Activated naive CD4-positive, alpha-beta T cell treated with anti-CD3 and anti-CD28 coated beads for 36 hours (primary cell): ENCODE measurements at places on chromosomes 1 and 21.
A peak's percentile ranks its signal among the peaks of the same experiment; 100 is the strongest.

DNA sequence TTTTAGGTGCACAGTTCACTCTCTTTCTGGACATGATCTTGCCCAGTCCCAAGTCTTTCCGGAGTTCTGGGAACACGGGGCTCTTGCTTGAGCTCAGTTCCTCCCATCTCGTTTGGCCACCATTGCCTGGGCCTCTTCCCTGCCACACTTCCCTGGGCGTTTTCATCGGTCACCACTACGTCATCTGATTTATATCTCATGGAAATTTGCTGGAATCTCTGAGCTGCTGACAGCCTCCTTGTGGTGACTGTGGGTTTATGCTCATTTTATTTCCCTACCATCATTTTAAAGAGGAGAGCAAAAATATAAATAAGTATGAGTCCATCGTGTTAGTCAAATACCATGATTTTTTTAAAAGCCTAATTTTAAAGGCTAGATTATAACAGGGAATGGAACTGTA, 449.1 kb upstream of the KAZN start:
- H3K4me3 ChIP-seq: no peak overlapping the region
- H3K4me1 ChIP-seq: no peaks in the 10 kb centered on the region
- H3K36me3 ChIP-seq: no peaks in the 10 kb centered on the region
- H3K27ac ChIP-seq: no peak overlapping the region

DNA sequence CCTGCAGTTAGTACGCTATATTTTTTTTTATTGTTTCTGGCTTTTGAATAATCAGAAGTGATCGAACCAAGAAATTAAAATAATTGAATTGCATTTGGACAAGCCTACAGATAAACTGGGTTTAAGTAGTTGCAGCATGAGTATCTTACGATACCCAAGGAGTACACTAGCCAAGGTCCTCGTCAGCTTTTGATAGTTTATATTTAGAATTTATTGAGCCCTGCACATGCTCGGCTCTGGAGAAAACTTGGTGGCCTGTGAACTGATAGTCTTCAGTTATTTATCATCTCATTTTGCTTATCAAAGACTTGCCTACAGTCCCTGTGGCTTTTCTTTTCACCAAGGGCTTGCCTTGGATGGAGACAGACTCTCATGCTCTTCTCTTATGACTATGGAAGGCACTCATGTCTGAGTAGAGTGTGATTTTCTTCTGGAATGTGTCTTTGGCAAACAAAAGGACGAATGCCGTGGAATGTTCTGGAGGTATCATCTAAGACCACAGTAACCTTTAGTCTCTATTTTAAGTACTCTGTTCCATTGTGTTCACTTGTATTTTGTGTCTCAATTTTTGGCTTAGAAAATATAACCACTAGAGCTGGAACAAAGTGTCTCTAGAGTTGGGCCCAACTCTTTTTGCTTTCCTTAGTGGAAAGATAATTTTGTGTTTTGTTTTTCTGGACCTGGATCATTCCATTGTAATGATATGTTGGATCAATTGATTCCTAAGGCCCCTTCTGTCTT, 35.9 kb downstream of the BCL9 start:
- H3K27me3 ChIP-seq: peaks cover 14% of the 10 kb centered on the region
- peaks cover 34% of the 10 kb centered on the region for H3K4me1 ChIP-seq
- peaks cover 1% of the 10 kb centered on the region for H3K36me3 ChIP-seq
- no peak overlapping the region for H3K27ac ChIP-seq
- DNase-seq: no peak
- H3K4me3 ChIP-seq: no peak overlapping the region

DNA sequence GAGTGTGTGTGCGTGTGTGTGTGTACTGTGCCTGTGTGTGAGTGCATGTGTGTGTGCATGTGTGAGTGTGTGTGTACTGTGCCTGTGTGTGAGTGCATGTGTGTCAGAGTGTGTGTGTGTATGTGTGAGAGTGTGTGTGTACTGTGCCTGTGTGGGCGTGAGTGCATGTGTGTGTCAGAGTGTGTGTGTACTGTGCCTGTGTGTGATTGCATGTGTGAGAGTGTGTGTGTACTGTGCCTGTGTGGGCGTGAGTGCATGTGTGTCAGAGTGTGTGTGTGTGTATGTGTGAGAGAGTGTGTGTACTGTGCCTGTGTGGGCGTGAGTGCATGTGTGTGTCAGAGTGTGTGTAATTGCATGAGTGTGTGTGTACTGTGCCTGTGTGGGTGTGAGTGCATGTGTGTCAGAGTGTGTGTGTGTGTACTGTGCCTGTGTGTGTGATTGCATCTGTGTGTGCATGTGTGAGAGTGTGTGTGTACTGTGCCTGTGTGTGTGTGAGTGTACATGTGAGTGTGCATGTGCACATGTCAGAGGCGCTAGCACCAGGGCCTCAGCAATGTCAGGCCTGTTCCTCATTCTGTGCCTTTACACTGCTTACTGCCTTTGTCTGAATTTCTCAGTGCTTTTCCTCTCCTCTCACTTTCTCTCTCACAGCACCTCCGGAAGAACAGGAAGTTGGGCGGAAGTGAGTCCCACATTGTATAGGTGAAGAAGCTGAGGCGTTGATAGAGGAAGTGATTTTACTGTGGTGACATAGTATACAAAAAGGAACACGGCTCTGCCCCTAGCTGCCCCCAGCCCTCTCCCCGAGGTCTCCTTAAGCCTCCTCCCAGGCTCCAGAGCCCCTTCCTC, 4.9 kb downstream of the SLC5A9 start:
- H3K27ac ChIP-seq: no peak overlapping the region
- no peaks in the 10 kb centered on the region for H3K27me3 ChIP-seq
- H3K36me3 ChIP-seq: no peaks in the 10 kb centered on the region
- H3K4me1 ChIP-seq: peaks cover 3% of the 10 kb centered on the region
- peak; percentile 58 for DNase-seq

DNA sequence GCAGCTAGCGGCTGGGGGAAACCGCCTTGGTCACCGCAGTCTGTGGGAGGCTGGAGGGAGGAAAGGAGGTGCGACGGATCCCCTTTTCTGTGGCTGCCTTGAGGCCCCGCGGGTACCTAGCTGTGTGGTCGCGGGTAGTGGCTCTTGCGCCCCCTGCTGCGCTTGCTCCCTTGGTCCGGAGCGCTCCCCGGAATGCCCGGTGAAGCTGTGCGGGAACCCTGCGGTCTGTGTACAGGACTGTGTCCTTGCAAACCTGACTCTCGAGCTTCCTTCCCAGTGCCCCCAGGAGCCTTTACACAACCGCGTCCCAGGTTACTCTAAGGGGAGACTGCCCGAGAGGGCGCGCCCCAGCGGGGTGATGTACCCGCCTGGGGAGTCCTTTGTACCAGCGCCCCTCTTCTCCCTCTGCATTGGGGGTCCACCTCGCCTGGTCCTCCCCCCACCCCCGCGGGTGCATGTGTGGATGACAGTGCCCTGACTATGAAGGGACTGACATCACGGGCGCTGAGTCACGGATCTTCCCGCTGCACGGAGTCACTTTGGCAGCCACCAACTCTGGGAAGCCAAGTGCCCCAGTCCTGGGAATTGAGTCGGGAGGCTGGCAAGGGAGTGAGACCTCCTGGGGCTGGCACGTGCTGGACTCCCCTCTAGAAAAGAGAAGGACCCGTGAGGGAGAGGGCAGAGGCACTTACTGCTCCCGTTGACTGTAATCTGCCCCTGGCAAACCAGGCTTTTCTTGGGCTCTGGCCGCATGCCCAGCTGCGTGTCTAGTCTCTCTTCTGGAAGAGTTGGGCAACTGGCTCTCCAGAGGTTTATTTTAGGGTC, 816 bp downstream of the IL6R start:
- H3K36me3 ChIP-seq: peaks cover 2% of the 10 kb centered on the region
- DNase-seq: peak; percentile 86
- H3K27me3 ChIP-seq: no peaks in the 10 kb centered on the region
- H3K4me1 ChIP-seq: peaks cover 80% of the 10 kb centered on the region

- peaks cover 2% of the 10 kb centered on the region for H3K27me3 ChIP-seq
- DNase-seq: no peak
- no peak overlapping the region for H3K27ac ChIP-seq
- peaks cover 17% of the 10 kb centered on the region for H3K4me1 ChIP-seq
These were observed 18.2 kb upstream of the STMN1 start for GRCh38 chr1:25924454-25924853.

DNA sequence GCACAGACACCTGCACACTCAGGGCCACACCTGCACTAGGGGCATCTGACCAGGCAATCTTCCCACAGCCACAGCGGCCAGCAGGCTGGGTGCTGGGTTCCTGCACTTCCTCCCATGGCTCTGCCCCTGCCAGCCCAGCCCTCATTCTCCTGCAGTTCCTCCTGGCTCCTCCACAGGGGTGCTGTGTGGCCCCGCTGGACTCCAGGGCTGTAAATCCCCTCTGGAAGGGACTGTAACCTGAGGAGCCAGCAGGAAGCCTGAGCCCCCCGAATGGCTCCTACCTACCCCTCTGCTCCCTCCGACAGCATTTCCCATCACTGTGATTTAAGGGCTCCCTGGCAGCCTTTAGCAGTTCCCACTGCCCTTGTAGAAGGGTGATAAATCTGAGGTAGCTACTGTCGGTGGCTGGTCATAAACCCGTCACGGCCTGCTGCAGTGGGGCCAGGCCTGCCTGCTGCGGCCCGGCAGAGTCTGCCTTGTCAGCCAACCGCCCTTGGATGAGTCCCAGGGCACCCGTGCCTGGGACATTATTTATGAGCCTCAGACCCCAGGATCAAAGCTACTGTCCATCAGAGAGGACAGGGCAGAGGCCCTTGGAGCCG, 8.8 kb downstream of the UBL4B start:
- H3K4me1 ChIP-seq: peaks cover 4% of the 10 kb centered on the region
- H3K27me3 ChIP-seq: peaks cover 23% of the 10 kb centered on the region
- peaks cover 3% of the 10 kb centered on the region for H3K36me3 ChIP-seq
- no peak for DNase-seq
- H3K4me3 ChIP-seq: no peak overlapping the region
- no peak overlapping the region for H3K27ac ChIP-seq

- no peak overlapping the region for H3K4me3 ChIP-seq
- H3K4me1 ChIP-seq: no peaks in the 10 kb centered on the region
- DNase-seq: no peak
- no peak overlapping the region for H3K27ac ChIP-seq
These were observed 213.0 kb downstream of the BRINP2 start for GRCh38 chr1:177383715-177384114.

DNA sequence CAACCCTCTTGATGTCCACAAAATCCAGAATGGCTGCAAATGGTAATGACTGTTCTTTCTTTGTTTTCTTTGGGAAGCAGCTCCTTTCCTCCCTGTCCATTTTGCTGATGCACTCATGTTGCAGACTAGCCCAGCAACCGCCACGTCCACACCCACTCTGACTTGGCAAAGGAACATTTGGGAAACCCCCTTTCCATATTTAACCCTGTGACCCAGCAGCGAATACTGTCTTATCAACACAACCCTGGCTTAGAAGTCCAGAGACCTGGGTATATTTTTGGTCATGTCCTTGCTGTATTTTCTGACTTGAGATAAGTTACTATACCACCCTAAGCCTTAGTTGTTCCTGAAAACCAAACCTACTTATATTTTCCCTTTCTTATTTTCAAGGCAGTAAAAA, 18.1 kb upstream of the SHE start:
- H3K27ac ChIP-seq: no peak overlapping the region
- H3K36me3 ChIP-seq: no peaks in the 10 kb centered on the region
- no peak overlapping the region for H3K4me3 ChIP-seq
- peaks cover 5% of the 10 kb centered on the region for H3K27me3 ChIP-seq
- H3K4me1 ChIP-seq: peaks cover 2% of the 10 kb centered on the region
